ENCODE measurements at places on chromosomes 11 and 22.

DNA sequence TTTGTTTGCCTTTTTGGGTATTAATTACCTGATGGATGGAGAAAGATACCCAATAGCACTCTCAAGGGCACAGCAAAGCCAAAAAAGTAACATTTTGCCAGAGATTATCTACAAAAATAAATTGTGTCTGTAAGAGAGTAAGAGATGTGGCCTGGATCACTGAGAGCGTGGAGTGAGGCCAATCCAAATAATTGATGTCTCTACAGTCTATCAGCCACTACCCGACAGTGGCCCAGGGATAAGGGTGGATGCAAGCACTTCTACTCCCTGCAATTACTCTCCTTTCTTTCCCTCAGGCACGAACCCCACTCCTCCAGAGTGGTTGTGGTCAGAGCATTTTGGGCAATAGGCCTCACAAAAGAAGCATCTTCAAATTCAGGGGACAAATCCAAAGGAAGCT, 92.3 kb upstream of the ZC3H12C start:
- DNase-seq = peak; percentile 19

DNA sequence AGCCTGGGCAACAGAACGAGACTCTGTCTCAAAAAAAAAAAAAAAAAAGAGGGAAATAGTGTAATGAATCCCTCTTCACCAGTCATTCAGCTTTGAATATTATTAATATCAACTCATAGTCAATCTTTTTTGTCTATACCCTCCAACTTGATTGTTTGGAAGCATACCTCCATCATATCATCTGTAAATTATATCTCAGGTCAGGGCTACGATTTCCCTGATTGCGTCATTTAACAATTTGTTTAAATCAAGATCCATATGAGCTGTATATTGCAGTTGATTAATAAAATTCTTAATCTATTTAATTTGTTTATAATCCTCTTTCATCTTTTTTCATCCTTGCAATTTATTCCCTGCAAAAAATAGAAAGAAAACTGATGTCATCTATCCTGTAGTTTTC, 60.2 kb downstream of the USP47 start:
- no peak for DNase-seq

- no peak for DNase-seq
Observed at GRCh38 chr11:17443926-17444690, 32.5 kb downstream of the ABCC8 start.

GRCh38 chr22:19057539-19057938, 64.7 kb downstream of the DGCR2 start:
- DNase-seq = no peak
